T-helper 2 cell treated with Interferon-gamma antibody and Interleukin-4, amounts not matched to agents 5 μg/mL and 100 μg/mL, for 36 hours (primary cell): ENCODE measurements at places on chromosomes 2 and 18.

- DNase-seq, result no peak
Measured at GRCh38 chr2:156476021-156476849, 40.1 kb downstream of the GPD2 start.

DNA sequence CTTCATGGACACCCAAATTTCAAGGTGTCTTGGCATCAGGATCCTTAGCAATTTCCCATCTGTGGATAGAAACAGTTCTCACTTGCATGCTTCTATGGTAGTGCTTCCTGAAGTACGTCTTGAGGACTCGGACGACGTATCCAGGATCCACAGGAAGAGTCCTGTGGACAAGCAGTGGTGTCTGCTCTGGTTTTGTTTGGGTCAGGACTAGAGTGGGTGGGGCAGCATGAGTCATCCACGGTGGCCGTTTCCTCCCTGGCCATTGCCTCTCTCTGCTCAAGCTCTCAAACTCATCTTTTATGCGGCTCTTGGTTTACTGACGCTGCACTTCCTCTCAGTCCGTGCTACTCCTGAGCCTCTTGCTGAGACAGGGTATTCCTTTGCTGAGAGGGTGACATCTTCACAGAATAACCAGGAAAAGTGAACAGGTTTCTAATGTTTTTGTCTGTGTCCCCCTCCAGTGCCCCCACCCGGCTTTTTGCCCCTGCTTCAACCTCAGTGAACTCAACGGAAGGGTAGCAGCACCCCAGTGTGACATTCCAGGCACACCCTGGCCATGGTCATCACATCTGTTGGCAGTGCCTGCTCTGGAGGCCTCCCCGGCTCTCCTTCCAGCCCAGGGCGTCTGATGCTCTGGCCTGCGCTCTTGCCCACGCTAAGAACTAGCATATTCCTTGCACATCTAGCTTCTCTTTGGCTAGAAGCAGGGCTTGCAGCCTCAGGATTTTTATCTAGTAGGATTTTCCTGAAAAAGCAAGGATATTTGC lies 62.2 kb downstream of the ARMC9 start:
- no peak for DNase-seq

- no peak for DNase-seq
Measured at GRCh38 chr2:195848119-195848899, 191.3 kb downstream of the SLC39A10 start.

DNA sequence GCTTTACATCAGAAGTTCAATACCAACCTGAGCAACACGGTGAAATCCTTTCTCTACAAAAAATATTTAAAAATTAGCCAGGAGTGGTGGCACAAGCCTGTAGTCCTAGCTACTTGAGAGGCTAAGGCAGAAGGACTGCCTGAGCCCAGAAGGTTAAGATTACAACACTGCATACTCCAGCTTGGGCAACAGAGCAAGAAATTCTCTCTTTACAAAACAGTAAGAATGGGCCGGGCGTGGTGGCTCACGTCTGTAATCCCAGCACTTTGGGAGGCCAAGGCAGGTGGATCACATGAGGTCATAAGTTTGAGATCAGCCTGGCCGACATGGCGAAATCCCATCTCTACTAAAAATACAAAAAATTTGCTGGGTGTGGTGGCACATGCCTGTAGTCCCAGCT lies 113.2 kb downstream of the USP34 start:
- DNase-seq, result no peak

DNA sequence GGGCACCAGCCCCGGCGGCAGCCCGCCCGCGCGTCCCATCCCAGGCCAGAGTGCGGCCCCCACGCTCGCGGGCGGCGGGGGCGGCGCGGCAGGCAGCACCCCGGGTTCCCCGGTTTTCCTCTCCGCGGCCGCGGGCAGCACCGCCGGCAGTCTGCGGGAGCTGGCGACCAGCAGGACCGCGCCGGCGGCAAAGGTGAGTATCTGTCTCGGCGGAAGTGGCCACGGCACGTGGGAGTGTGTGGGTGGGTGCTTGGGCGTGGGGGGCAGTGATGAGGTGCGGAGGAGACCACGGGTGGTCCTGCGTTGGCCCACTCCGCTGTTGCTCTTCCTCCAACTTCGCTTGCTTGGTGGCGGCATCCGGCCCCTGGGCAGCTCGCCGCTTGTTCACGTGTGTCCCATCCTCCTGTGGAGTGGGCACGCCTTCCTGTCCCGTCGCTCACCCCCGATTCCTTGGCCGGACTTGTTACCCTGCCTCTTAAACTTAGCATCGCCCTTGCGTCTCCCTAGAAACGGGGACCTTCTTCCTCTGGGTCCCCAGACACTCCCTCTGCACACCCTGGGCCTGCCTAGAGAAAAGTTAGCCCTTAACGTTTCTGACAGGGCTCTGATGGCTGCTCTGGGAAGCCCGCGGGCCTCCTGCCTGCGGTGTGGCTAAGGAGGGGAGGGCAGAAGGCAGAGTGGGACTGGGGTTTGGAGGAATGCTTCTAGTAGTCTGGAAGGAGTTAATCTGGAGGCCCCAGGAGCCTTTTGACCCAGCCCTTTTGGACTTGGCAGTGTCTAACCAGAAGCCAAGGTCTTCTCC lies 1.1 kb downstream of the SH3RF3 start:
- no peak for DNase-seq

DNA sequence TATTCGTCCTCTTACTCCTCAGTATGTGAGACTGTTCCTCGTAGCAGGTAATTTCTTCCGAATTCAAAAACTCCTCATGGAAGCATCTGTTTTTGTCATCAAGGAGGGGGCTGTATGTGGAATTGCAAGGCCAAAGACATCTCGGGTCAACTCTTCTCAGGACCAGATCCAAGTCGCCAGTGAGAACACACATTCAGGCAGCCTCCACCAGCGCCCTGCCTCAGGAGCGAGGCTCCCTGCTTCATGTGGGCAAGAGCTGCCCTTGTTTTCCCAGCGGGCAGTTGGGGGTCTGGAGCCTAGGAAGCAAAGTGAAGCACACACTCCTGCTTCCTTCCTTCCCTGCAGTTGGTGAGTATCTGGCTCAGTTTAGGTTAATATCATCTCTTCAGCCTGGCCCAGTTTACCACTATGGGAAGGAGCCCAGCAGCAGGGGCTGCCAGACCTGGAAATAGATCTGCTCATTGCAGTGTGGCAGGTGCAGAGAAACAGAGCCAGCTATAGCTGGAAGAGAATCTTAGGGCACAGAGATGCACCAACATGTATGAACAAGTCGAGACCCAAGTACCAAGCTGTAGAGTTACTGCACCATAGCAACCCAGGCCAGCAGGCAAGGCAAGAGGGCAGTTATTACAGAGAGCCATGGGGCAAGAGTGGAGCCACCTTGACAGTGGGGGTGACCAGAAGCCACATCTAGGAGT lies 25.3 kb downstream of the TMEM127 start:
- no peak for DNase-seq
